ENCODE measurements at places on chromosomes 6 and 20. TPM values are rescaled to one million over a fixed set of nuclear protein-coding genes. Genes with fewer than 3 reads are reported as not detected.

DNA sequence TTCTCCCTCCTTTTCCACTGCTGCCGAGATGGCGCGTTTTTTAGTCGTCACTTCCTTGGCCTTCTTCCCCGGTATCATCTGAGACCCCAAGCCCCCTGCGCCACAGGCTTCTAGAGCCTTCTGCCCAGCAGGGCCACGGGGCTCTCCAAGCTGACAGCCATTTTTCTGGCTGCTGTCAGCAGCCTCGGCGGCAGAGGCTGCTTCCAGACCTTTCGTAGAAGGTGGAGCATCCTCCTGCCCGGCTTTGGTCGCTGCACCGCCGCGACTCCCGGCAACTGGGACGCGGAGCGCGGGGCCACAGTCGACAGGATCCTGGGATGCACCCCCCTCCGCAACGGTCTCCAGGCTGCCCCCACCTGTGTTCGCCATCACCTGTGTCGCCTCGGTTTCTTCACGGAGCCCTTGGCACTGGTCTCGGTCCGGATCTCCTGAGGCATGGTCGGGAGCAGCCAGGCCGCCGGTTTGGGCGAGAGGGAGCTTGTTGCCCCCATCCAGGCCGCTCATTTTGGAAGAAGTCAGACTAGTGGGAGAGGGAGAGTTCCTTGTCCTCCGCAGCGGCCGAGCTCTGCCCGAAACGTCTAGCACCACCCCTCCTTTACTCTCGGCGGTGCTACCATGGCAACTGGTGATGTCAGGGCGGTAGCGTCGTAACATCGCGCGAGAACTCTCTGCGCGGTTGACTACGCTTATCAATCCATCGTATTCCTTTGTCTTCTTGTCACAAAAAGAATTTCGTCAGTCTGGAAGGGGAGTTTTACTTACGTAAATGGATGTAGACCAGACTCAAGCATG is at the start of gene TSPYL4:
TSS of gene TSPYL4 (minus strand) at position 571 of the 792 bp plus-strand sequence. CDS start at position 504, 67 bp downstream.
- H3K27me3 ChIP-seq = no peaks in the 10 kb centered on the region
- peaks cover 13% of the 10 kb centered on the region for H3K4me1 ChIP-seq
- no peaks in the 10 kb centered on the region for H3K36me3 ChIP-seq
- peak within 1 kb of the TSS; percentile 88 for H3K4me3 ChIP-seq
- H3K27ac ChIP-seq = peak within 1 kb of the TSS; percentile 43

TCP11 gene
- not detected for polyA plus RNA-seq

CPNE5 gene
- 0.47 TPM for polyA plus RNA-seq

ACTL10 gene
- 0.86 TPM for polyA plus RNA-seq

DNA sequence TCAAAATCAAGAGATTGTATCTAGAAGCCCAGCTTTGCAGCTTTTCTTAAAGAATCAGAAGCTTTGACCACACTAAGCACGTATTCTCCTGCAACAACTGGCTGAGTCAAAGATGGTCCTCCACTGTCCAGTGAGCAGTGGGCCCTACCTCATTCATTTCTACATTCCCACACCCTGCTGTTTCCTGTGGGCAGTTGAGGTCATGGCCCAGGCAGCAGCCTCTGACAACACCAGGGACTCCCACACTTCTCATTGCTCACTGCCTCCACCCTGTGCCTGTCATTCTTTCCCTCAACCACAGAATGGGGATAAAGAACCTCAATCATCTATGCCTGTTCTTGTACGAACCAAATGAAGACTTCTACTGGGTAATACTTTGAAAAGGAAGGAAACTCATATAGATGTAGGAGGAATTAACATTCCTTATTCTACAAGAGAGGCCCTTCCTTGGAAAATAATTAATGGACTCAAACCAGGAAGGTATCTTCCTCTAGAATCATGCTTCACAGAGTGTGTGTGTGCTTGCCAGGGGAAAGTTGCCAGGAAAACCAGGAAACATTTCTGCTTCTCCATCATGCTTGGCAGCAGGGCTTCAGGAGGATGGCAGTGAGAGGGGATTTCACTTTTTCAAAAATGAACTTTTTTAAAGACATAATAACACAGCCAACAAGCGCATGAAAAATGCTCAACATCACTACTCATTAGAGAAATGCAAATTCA is 191.7 kb upstream of the RIN2 start:
- H3K4me1 ChIP-seq = no peaks in the 10 kb centered on the region
- no peak for DNase-seq
- H3K4me3 ChIP-seq = no peak overlapping the region

DNA sequence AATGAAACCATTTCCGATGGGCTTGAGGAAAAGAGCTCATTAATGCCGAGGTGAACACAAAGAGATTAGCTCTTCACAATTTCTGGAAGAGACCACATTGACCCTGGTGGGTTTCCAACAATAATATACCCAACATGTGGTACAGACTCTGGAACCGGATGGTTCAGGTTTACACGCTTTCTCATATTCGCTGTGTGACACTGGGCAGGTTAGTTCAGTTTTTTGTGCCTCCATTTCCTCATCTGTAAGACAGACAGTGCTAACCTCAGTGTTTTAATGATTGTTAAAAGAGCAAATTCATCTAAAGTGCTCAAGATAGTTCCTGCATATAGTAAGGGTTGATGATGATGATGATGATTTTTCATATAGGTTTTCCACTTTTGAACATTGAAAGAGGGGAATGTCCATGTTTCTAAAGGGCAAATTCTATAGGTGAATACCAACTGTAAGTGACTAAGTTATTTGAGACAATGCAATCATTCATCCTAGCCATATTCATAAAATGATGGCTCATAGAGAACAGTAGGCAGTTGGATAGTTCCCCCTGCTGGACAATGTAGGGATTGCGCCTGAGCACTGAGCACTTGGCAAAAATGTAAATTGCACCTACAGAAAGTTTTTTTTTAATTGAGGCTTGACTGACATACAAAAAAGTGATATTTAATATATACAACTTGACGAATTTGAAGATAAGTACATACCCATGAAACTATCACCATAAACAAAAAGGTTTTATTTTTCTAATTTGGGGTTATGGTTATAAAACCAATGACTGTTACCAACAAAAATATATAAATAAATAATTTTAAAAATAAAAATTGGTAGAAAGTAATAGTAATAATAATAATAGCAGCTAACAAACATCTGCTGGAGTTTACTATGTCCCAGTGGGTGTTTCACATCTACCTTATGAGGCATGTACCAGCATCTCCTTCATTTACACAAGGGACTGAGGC is 2.1 kb upstream of the PERP start:
- peaks cover 10% of the 10 kb centered on the region for H3K4me1 ChIP-seq
- no peak overlapping the region for H3K4me3 ChIP-seq
- H3K27me3 ChIP-seq = peaks cover 49% of the 10 kb centered on the region
- no peak overlapping the region for H3K27ac ChIP-seq
- H3K36me3 ChIP-seq = no peaks in the 10 kb centered on the region

GRCh38 chr20:45019027-45019761 is 52.9 kb downstream of the STK4 start:
- H3K27me3 ChIP-seq = no peaks in the 10 kb centered on the region
- H3K4me3 ChIP-seq = no peak overlapping the region
- no peaks in the 10 kb centered on the region for H3K4me1 ChIP-seq
- DNase-seq = no peak

- no peak overlapping the region for H3K4me3 ChIP-seq
- H3K4me1 ChIP-seq = no peaks in the 10 kb centered on the region
- H3K36me3 ChIP-seq = no peaks in the 10 kb centered on the region
- no peaks in the 10 kb centered on the region for H3K27me3 ChIP-seq
- no peak for DNase-seq
These were observed 162.6 kb upstream of the SNX9 start for GRCh38 chr6:157660414-157660813.

- DNase-seq = peak; percentile 43
- H3K27me3 ChIP-seq = no peaks in the 10 kb centered on the region
- H3K36me3 ChIP-seq = no peaks in the 10 kb centered on the region
- peaks cover 26% of the 10 kb centered on the region for H3K4me1 ChIP-seq
- H3K27ac ChIP-seq = peak overlapping the region; percentile 73
- no peak overlapping the region for H3K4me3 ChIP-seq
These were observed 51.3 kb upstream of the REV3L start for GRCh38 chr6:111534231-111534751.
